ENCODE measurements at places on chromosomes 5 and 9. TPM values are rescaled to one million over a fixed set of nuclear protein-coding genes. Genes with fewer than 3 reads are reported as not detected.

Gene ZNF608
- total RNA-seq, result 11.3 TPM

GRCh38 chr5:38557308-38557710 is 863 bp upstream of the LIFR start:
- no peak for DNase-seq

- no peak for DNase-seq
Observed at GRCh38 chr9:69168709-69169217, 5.3 kb upstream of the TJP2 start.

DNA sequence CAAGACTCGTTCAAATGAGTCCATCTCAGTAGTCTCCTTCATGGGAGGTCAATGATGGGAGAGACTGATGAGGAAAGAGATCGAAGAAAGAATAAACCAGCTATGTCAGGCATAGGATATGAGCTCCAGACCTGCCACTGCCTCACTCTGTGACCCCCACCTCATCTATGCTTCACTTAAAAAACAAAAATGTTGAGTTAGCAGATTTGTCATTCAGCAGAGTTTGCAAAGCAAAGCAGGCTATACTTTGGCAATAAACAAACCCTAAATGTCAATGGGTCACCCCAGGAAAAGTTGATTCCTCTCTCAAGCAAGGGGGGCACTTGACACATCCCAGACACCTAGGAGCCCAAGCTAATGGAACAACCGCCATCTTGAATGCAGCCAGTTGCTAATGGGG is 117.0 kb downstream of the GABBR2 start:
- no peak for DNase-seq

Gene FCN1
- total RNA-seq, result 0.16 TPM

Gene SKIC3
- 81.7 TPM for total RNA-seq

GRCh38 chr9:120264528-120264927 is 315.4 kb downstream of the CDK5RAP2 start:
- no peak for DNase-seq

GRCh38 chr9:91817493-91818224 is 132.4 kb downstream of the ROR2 start:
- DNase-seq, result no peak

Gene SPARC
- 265 TPM for total RNA-seq

GRCh38 chr9:11340654-11341053 is 727.9 kb upstream of the PTPRD start:
- DNase-seq, result no peak

Gene FOXI1
- 4.9 TPM for total RNA-seq

Gene AFAP1L1
- total RNA-seq, result 4.8 TPM

GRCh38 chr5:127587246-127587917 is 61.5 kb upstream of the CTXN3 start:
- no peak for DNase-seq

Gene ABHD17B
- 40.7 TPM for total RNA-seq

Gene F12
- 18.4 TPM for total RNA-seq

Gene ARHGAP26
- 36.1 TPM for total RNA-seq

DNA sequence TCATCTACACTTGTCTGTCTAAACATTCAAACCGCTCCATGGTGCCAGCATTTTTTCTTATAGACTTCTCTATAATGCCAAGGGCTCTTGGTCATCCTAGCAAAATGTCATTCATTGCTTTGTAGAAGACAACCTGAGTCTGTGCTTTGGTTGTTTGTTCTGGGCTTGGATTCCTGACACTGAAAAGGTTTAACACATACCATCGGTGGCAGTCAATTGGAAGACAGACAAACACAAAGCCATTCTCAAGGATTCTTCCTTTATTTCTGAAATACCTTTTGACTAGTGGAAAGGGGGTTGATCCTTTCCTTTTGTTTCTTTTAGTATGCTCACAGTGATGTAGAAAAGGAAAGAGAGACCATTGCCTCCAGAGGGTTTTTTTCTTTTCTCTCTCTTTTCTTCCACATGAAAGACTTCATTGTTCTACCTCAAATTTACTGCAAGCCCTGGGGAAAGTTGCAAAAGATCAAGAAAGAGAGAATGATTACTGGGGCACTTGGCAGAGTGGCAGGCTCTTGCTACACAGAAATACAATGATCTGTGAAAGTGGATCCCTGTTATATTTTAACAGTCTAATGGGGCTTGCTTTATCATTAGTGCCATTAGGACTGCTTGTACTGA is 66.4 kb upstream of the TMC1 start:
- DNase-seq, result no peak

GRCh38 chr9:21311889-21312288 is 6.8 kb upstream of the IFNA5 start:
- DNase-seq, result no peak

Gene SCGB3A2
- not detected for total RNA-seq

GRCh38 chr9:16268067-16268881 is 602.2 kb downstream of the BNC2 start:
- no peak for DNase-seq
